ENCODE measurements at places on chromosomes 6 and 20. TPM values are rescaled to one million over a fixed set of nuclear protein-coding genes. Genes with fewer than 3 reads are reported as not detected.

Gene NOP56
- 161 TPM for polyA plus RNA-seq

- no peak for DNase-seq
Observed at GRCh38 chr20:62770111-62770910, 26.0 kb upstream of the MRGBP start.

Gene SNRPB
- 94.4 TPM for polyA plus RNA-seq

GRCh38 chr6:11196511-11197174 is 35.8 kb downstream of the NEDD9 start:
- no peak for DNase-seq
